Epithelial cell of prostate (primary cell): ENCODE measurements at places on chromosomes 4 and X.

- peak; percentile 6 for DNase-seq
These were observed 172.5 kb downstream of the HNRNPD start for GRCh38 chr4:82201303-82201702.

DNA sequence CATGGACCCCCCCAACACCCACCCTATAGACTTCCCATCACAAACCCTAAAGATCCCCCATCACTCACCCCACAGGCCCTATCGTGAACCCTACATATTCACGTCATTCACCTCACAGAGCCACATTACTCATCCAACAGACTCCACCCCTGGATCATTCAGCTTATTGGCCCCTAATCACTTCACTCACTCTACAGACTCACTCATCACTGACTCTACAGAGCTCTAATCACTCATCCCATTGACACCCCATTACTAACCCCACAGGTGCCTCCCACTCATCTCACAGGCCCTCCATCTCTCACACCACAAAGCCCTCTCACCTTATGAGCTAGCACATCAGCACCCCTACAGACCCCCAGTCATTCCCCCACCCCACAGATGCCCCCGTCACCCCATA lies 6.3 kb upstream of the TBC1D25 start:
- no peak for DNase-seq

DNA sequence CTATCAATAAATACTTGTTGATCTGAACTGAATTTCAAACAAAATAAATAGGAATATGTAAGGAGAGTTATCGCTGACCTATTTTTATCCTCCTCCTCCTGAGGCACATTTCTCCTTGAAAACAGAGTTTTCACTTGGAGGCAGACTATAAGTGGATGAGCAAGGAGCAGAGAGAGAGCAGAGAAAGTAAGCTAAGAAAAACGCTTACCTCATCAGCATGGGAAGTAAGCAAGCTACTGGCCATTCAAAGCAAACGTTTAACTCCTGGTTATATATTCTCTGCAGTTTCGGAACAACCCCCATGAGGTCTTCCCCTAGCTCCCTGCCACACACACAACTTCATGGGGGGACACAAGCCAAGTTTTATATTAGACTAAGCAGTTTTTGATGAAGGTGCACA lies 13.2 kb downstream of the ZDHHC9 start:
- DNase-seq, result no peak

DNA sequence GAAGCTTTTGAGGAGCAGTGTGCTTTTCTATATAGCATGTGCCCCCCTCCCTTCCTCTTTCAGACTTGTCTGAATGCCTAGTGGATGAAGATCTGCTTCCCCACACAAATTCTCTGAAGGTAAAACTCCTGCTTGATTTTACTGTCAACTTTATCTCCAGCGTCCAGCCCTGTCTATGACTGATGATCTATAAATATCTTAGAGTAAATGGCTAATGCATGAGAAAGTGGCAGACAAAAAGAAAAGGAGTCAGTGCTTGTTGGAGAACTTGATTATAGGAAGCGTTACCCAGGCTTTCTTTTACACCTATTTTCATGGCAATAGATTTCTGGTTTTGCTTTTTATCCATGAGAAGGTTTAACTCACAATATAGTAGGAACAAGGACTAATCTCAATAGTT lies 168.3 kb upstream of the HS3ST1 start:
- no peak for DNase-seq

DNA sequence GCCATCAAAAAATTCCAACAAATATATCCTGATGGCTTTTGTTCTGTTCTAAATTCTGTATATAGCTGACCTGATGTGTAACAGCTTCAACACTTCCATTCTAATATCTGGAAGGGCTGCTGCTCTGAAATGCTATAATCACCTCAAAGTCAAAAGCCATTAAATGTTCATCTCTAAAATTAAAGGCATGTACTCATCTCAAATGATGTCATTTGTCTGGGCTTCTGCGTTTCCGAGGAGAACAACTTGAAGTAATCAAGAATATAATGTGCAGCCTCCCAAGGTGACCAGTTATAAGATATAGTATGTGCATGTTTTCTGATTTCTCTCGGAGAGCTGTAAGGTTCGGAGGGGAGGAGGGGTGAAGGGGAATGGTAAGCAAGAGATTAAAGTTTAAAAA lies 237.6 kb downstream of the SCFD2 start:
- no peak for DNase-seq

GRCh38 chr4:53147197-53147596 lies 218.7 kb downstream of the SCFD2 start:
- no peak for DNase-seq

DNA sequence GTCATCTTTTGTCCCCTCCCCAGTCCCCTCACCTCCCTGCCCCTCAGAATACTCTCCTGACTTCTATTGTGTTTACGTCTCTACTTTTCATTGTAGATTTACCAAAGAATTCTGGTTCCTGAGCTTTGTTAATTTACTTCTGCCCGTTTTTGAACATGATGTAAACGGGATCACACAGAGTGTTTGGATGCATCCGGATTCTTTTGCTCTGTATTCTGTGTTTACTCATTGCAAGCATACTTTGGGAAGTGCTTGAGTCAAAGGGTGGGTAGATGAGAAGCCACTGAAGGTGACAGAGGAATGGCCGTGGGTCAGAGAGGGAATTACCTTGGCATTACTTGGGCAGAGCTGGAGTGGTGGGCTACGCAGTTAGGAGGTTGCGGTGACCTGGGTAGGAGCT lies 18.0 kb downstream of the CLCN4 start:
- DNase-seq, result no peak

- DNase-seq, result no peak
These were observed 1.6 kb downstream of the GRIA2 start for GRCh38 chr4:157221895-157222770.
